Mesothelial cell of epicardium (in vitro differentiated cells): ENCODE measurements at places on chromosomes 5 and 9. TPM values are rescaled to one million over a fixed set of nuclear protein-coding genes. Genes with fewer than 3 reads are reported as not detected.

Gene C5orf58
- not detected in 3 replicates for total RNA-seq

GRCh38 chr5:154058055-154059038 lies 19.6 kb downstream of the MFAP3 start:
- no peak for DNase-seq

GRCh38 chr5:133489632-133490031 lies 122.7 kb downstream of the FSTL4 start:
- DNase-seq, result no peak

DNA sequence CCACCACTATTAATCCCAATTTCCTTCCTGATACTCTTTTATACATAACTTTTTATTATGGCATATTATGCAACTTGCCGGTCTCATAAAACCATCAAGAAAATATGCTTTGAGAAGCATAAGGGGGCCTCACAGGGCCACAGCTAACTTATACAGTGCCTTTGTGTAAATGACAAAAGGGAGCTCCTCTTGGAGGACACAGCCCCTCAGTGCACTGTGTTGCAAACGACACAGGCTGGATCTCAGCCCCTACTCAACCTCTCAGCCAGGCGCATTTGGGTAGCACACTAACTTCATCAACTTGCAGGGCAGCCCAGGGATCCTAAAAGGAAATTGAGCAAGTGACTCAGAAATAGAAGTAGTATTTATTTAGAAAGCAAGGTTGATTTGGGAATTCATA lies 35.4 kb downstream of the RIGI start:
- DNase-seq, result no peak

- no peak for DNase-seq
Observed at GRCh38 chr5:67211926-67212325, 15.3 kb upstream of the CD180 start.

- DNase-seq, result no peak
Observed at GRCh38 chr9:136244969-136245218, 718 bp downstream of the QSOX2 start.
